Lung (tissue), 17 donors: ENCODE measurements at places on chromosomes 4 and X.

- DNase-seq: no peak
These were observed 20.3 kb downstream of the UBA6 start for GRCh38 chr4:67680581-67681222.

- DNase-seq: no peak
These were observed 39.7 kb upstream of the BMP3 start for GRCh38 chr4:80990851-80991250.

DNA sequence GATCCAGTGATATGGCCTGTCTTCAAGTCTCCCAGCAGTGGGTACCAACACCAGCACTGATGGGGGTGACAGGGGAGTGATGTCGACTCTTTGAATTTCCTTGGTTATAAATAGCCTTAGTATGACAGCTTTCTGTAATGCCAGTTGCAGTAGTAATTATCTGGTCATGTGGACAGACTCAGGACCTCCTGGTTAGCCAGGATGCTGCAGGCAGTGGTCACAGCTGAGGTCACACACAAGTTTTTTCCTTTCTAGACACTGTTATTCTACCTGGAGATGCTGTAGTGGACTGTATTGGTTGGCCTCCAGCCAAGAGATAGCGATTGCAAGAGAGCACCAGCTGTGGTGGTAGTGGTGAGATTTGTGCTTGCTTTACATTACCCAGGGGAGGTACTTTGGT, 63.6 kb downstream of the UPRT start:
- DNase-seq: no peak

- no peak for DNase-seq
These were observed 259.2 kb downstream of the GPC3 start for GRCh38 chrX:133726211-133726630.

GRCh38 chr4:27397886-27398285, 537.2 kb downstream of the STIM2 start:
- DNase-seq: no peak

DNA sequence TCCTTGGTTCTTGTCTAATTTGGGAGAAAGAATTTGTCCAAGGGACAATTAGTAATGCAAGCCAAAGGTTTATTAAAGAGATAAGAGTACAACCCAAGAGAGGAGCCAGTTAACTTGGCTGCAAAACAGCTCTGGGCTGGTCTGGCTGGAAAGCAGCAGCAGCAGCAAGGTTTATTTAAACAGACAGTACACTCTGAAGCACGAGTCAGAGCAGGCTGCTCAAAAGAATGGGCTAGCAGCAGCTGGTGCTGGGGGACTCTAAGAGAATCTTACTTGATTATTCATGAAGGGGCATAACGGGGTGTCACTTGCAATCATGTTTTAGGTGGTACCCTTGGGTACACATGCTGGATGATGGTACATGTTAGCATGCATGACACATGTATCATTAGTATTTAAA, 17.1 kb upstream of the CT47C1 start:
- DNase-seq: no peak

DNA sequence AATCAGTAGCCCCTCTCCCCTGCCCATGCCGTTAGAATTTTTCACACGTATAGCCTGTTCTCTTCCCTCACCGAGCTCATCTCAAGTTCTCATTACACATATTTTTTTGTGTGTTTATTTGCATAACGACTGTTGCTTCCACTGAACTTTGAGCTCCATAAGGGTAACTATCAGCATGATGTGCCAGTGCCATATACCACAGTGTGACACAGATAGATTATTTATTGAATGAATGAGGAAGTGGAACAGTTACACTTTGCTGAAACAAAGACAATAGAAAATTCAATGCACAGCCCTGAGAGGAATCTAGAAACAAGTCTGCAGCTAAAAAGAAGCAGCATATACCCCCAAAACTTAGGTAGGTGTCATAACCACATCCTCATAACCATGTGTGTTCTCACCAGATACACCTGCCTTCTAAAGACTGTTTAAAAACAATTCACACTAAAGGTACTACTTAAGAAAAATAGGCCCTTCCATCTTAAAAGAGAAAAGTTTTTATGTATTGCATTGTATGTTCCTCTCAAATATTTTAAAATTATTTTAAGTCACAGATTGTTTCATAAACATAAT, 389.9 kb downstream of the PACRGL start:
- DNase-seq: no peak

- DNase-seq: peak; percentile 19
These were observed 27.6 kb downstream of the ADGRG2 start for GRCh38 chrX:19094654-19095053.

DNA sequence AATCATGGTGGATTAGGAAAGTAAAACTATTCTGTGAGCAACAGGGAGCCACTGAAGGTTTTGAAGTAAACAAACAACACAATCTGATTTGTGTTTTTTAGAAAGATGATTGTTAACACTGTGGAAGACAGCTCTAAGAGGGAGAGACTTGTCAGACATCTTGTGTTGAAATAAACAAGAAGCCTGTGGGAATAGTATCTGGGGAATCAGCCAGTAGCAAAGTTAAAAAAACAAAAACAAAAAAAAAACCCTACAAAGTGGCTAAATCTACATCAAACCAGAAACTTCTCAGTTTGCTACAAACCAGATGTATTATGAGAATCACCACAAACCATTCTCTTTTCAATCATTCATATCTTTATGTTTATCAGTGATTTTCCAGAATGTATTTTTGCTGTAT, 125.7 kb upstream of the GPC4 start:
- DNase-seq: peak; percentile 14

DNA sequence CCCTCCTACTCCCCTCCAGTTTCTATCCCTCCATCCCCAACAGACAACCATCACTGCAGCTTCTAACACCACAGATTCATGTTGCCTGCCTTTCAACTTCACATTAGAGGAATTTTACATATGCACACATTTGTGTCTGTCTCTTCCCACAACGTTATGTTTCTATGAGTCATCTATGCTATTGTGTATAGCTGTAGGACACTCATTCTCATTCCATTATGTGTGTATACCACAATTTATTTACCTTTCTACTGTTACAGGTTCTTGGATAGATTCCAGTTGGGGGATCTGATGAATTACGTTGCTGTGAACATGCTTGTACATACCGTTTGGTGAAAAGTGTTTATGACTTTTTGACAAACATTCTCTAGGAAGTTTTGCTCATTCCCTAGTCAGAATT, 58.8 kb upstream of the TRPC3 start:
- no peak for DNase-seq

DNA sequence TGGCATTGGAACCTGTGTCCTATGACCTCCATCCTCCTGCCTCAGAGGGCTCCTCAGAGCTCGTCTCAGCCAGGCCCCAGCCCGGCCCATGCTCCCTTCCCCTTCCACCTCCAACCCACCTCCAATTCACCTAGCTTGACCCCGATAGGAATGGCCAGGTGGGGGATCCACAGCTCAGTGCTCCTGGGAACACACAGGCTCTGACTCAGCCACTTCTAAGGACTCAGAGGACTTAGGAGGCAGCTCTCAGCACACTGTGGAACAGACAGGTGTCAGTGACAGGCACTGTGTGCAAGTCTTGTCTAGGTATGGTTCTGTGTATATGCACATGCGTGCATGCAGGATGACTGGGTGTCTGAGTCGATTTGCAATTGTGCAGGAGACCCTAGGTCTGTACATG, 44.8 kb downstream of the PJA1 start:
- no peak for DNase-seq

DNA sequence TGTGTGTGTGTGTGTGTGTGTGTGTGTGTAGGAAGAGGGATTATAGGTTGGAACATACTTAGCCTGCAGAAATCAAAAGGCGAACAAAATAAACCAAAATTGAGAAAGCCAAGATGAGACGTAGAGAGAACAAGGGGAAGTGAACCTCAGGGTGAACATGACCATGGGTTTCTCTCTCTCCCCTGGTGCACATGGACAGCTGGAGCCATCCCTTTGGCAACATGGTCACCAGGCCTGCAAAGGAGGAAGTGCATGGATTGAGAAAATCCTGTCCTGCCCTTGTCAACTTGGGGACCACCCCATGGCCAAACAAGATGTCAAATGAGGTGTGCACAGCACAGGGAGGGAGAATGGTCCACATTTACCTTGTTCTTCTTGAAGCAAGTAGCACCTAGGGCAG, 23.1 kb downstream of the LGI2 start:
- no peak for DNase-seq

GRCh38 chrX:153991013-153991580, 18.5 kb downstream of the TMEM187 start:
- no peak for DNase-seq

- no peak for DNase-seq
These were observed 322.4 kb downstream of the ARHGAP10 start for GRCh38 chr4:148054275-148054674.

DNA sequence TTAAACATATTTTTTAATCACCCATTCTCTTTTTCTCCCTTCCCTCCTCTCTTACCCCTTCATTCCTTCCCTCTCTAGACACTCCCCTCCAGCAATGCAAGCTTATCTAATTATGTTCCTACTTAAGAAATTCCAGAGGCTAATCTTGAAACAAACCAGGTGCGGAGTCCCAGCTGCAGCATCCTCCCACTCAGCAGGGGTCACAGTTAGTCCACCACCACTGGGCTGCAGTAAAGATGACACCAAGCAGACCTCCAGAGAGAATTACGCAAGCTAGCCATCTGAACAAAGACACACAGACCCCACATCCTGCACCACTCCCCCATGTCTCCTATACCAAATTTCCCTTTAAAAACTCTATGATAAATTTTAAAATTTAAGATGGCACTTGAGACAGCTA, 13.9 kb upstream of the SEC24B start:
- no peak for DNase-seq

DNA sequence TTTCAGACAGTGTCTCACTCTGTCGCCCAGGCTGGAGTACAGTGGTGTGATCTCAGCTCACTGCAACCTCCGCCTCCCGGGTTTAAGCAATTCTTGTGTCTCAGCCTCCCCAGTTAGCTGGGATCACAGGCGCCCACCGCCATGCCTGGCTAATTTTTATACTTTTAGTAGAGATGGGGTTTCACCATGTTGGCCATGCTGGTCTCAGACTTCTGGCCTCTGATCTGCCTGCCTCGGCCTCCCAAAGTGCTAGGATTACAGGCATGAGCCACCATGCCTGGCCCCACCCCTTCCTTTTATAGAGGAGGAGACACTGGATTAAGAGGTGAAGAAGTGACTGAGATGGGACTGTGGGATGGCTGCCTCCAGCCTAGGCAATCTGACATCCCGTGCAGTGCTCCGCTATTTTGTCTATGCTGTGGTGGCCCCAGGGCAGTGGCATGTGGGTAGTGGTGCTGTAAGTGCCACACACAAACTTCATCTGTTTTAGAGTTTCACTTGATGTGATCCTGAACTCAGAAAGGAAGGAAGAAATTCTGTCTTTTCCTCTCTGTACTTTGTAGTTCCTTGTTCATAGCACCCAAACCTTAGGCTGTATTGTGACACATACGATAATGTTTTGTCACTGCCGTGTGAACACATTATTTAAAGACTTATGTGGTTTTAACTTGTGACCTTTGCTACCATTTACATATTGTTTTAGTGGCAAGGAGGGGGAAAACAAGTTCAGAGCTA, 48.9 kb downstream of the FNIP2 start:
- DNase-seq: no peak

- DNase-seq: no peak
These were observed 12.2 kb upstream of the FGF2 start for GRCh38 chr4:122814426-122814825.

DNA sequence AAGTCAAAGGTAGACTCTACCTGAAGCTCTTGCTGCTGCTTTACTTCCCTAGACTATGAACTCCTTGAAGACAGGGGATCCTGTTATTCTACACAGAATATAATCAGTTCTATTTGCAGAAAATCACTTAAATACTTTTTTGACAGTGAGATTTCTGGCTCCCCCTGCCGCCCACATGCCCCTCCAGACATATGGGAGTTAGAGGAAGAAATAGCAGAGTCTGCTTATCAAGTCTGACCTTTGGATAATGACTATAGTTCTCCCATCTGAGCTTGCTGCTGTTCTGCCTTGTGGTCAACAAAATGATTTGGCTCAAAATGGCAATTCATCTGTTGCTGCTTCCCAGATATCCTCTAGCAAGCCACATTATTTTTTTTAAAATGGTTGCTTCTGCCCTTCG, 101.1 kb downstream of the ENOX2 start:
- no peak for DNase-seq

DNA sequence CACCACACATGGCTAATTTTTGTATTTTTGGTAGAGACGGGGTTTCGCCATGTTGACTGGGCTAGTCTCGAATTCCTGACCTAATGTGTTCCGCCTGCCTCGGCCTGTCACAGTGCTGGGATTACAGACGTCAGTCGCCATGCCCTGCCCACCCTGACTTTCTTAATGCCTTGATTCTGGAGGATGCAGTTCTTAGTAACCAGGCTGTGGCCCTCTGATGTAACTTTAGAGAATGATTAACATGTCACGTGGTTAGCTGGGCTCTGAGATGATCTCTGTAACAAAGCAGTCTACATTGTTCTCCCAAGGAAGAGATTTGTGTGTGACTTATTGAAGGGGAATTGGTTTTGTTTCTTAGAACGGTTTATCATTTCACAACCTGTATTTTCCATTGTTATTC, 30.6 kb downstream of the ANK2 start:
- no peak for DNase-seq

DNA sequence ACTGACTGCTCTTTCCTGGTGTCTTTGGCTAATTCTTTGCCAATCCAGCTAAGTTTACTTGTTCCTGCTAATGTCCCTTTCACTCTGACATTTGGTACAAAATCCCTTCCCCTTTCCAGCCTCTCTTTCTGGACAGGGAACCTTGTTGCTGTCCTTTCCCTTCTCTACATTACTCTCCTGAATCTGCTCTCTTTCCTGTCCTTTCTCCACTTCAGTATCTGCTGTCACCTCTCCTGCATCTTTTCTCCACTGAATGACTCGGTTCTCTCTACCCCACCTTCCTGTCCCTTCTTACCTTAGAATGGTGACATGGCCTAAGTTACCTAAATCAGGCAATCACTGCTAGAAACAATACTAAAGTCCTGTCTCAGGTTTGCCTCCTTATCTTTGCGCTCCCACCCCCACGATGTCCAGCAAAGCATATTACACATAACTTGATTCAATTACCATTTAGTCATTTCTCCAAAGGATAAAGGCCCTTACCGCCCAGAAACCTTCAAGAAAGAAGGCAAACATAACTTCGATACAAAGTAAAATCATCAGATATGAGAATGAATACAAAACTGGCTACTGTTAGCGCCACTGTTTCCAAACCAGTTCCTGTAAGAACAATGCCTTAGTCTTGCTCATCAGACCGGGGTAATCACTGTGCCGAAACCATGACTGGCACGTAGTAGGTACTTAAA, 890 bp downstream of the BOD1L1 start:
- no peak for DNase-seq

GRCh38 chr4:114100288-114101031, 121.0 kb upstream of the ARSJ start:
- DNase-seq: peak; percentile 3

GRCh38 chrX:94288972-94289371, 615.0 kb downstream of the FAM133A start:
- no peak for DNase-seq

DNA sequence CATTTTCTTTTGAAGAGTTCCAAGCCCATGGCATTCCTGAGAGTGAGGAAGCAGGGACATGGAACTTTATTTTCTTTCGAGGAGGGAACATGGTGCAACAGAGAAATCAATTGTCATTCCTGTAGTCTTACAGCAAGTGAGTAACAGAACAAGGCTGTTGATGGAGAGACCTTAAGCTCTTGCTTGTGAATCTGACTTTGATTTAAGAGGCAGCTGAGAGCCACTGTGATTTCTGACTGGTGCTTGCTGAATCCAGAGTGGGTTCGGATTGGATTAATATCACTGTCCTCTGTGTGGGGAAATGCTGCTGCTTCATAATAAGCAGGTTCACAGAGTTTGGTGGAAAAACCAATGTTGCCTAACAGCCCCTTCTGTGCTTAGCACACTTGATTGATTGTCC, 4.7 kb upstream of the ATP1B4 start:
- DNase-seq: no peak
